Activated T-cell treated with anti-CD3 and anti-CD28 coated beads for 4 hours (primary cell): ENCODE measurements at places on chromosomes 7 and 10.
A peak's percentile ranks its signal among the peaks of the same experiment; 100 is the strongest.

- DNase-seq: no peak
Observed at GRCh38 chr10:90447831-90448230, 410.0 kb downstream of the HTR7 start.

- no peak for DNase-seq
Observed at GRCh38 chr10:77605466-77605865, 32.1 kb downstream of the KCNMA1 start.

- no peak for DNase-seq
Observed at GRCh38 chr7:41573862-41574261, 129.0 kb downstream of the INHBA start.

- no peak for DNase-seq
Observed at GRCh38 chr7:84624927-84625326, 430.3 kb upstream of the SEMA3A start.

- no peak for DNase-seq
Observed at GRCh38 chr7:106418526-106418925, 133.7 kb upstream of the NAMPT start.

DNA sequence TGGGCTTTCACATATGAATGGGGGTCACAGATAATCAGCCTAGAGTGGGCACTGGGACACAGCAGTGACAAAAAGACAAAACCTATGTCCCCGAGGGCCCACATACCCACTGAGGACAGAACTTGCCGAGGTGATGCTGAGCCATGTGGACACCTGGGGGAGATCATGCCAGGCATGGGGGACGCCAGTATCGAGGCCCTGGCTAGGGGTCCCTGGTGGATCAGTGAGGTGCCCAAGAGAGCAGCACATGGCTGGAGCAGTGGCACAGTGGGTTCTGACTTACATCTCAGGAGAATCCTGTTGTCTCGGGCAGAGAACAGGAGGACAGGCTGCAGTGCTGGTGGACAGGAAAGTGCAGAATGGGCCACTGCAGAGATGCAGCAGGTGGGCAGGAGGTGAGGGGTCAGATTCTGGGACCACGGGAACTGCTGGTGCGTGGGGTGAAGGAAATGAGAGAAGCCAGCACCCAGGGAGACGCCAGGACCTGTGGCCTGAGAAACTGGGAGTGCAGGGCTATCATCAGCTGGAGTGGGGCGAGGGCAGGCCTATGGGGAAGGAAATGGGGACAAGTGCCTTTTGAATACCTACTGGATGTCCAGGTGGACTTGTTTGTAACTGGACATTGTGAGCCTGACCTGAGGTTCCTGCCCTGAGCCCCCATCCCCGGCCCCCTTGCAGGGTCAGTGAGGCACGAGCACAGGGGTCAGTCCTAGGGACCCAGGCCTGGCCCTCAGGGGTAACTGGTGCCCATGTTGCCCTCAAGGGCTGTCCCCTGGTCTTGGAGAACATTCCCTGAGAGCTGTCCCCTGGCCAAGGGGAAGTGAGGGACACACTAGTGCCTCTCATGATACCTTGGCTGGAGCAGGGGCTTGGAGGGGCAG is 91.2 kb upstream of the RET start:
- DNase-seq: no peak

DNA sequence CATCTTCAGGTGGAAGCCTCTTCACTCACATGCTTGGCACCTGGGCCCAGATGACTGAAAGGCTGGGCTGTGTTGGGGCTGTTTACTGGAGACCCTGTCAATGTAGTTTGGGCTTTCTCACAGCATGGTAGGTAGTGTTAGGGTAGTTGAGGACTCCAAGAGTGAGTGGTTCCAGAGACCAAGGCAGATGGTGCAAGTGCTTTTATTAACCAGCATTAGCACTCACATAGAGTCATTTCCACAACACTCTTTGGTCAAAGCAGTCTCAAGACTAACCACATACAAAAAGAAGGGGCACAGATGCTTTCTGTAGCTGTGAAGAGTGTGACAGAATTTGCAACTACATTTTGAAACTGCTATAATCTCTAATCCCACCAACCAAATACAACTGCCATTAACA is 135.0 kb downstream of the RTKN2 start:
- DNase-seq: no peak

- no peak for DNase-seq
Observed at GRCh38 chr10:84204610-84205009, 10.3 kb downstream of the CDHR1 start.

DNA sequence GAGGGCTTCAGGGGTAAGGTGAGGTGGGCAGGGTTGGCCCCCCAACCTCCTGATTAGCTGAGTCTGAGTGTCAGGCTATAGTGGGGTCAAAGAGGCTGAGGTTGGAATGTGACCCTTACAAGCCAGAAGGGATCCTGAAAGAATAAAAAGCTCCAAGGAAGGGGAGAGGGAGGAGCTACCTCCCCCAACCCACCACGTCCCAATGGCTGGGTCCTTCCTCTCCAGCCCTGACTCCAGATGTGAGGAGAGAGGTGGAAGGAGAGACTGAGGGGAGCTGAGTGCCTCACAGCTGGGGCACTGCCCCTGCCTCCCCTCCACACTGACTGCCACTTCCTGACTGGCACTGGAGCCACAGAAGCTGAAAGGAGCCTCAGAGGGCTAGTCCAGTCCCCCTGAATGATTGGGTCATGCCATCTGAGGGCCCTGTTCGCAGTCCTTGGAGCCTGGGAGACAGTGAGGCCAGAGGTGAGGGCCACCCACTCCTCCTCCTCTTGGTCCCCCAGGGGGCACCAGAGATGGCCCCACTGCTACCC is 20.6 kb downstream of the IMPDH1 start:
- no peak for DNase-seq

GRCh38 chr10:30505543-30506298 is 71.7 kb downstream of the MAP3K8 start:
- DNase-seq: no peak

DNA sequence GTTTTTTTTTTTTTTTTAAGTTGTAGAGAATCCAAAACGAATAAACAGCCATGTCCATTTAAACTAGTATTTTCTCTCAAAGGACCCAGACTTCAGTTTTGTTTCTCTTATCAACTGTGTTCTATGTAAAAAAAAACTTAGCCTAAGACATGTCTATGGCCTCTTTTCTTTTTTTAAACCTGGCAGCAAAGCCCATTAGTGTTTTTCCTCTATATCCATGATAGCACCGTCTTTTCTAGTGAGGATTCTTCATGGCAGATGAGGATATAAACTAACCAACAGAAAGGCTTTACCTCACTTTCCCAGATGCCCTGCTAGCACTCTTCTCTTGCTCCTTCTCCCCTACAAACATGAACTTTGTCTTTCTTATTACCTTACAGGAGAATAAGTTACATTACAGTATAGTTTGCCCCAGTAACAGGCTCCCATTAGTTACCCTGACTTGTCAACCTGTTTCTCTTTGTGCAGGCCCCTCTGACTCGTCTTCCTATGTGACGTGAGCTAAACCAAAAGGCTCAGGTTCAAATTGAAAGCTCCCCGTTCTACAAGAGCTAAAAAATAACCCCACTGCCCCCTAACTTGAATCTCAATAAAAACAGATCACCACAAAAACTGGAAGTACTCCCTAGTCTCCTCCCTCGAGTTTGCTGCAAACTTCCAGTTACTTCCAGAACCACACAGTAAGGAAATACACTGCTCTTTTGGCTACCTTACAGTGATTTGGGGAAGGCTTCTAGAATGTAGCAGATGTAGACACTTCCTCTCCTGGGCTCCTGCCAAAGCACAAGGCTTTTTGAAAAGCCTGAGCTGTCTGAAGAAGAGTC is 20.1 kb downstream of the P4HA1 start:
- no peak for DNase-seq

DNA sequence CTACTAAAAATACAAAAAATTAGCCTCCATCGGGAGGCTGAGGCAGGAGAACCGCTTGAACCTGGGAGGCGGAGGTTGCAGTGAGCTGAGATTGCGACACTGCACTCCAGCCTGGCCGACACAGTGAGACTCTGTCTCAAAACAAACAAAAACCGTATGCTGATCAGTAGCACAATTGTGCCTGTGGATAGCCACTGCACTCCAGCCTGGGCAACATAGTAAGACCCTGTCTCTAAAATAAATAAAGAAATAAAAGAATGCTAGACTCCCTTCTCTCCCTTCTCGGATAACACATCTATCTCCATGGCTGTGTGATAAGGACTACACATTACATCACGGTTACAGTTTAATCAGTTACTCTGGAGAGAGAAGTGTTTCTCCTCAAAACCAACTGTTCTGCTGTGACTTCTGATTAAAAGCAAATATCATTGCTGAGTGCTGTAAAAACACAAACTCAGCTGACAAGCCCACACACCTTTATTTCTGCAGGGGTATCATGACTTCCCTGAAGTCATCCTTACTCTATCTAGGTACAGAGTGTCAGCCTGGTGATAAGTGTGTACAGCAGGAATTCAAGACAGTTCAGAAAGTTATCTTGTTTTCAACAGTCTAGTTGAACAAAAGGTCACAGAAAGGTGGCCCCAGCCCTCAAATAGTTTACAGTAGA is 5.3 kb upstream of the ARHGAP19 start:
- no peak for DNase-seq

GRCh38 chr7:108093851-108094331 is 36.3 kb downstream of the LAMB4 start:
- no peak for DNase-seq

- no peak for DNase-seq
Observed at GRCh38 chr10:23512355-23513058, 73.6 kb downstream of the OTUD1 start.

GRCh38 chr7:128352153-128352537 is 8.4 kb upstream of the RBM28 start:
- DNase-seq: no peak

DNA sequence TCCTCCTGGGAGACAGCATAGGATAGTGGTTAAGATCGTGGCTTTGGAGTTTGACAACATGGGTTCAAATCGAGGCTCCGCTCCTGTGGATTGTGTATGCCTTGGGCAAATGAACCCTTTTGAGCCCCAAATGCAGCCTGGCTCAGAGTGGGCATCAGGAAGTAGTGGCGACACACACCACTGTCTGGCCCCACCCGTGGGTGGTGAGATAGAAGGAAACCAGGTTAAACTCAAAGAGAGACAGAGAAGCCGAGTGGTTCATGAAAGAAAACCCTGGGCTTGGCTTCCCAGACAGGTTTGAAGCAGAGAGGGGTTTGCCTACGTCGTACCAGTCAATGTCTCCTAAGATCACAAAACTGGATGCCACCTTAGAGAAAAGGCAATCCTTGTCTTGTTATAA is 57.7 kb downstream of the PRTFDC1 start:
- DNase-seq: peak; percentile 14

DNA sequence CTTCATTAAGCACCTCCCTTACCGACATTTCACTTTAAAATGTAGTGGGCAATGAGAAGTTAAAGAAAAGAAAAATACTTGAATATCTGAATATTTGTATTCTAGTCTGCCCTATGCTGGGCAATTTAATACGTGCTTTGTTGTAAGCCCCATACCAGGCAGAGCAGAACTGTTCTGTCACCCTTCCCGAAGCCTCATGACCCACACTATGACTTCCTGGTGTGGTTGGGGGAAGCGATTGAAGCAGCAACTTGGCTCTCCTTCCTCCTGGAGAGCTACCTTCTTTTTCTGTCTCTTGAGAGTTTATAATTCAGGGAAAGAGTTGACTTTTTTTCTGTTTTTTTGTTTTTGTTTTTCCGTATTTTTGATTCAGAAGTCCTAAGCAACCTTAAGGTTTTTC is 243.7 kb downstream of the INHBA start:
- no peak for DNase-seq

DNA sequence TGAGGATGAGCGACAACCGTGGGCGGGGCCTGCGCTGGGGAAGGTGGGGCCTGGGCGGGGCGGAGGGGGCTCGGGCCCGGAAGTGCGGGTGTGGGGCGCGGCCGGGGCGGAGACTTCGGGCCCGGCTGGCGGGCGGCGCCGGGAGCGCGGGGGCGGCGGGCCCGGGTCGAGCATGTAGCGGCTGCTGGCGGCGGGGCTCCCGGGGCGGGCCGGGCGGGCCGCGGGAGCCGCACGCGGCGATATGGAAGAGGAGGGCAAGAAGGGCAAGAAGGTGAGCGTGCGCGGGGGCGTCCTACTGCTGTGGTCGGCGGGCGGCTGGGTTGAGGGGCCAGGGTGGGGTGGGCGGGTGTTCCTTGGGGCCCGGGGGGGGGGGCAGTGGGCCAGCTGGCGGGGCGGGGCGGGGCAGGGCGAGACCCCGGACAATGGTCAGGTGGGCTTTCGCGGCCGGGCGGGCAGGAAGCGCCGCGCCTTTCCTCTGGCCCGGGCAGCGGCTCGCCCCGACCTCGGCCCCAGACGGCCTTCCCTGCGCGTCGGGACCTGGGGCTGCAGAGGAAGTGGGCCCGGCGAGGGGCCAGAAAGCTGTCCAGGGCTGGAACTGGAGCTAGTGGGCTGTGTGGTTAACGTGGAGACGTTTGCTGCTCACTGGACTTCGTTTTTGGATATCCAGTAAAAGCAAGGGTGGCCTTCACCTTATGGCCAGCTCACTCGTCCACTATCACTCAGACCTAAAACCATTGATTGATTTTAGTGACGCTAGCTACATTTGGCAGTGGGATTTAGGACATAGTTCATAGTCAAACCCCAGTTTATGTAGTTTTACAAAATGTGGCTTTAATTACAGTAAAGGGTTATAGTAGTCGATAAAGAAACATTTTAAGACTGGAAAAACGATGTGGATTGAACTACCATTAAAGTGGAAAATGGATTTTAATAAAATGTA is at the start of gene CCM2:
Gene CCM2 (plus strand): TSS at position 109 of the 940 bp plus-strand sequence. CDS start 133 bp downstream, at position 242.
- no peak for DNase-seq

- no peak for DNase-seq
Observed at GRCh38 chr7:159040146-159040545, 104.5 kb downstream of the VIPR2 start.

DNA sequence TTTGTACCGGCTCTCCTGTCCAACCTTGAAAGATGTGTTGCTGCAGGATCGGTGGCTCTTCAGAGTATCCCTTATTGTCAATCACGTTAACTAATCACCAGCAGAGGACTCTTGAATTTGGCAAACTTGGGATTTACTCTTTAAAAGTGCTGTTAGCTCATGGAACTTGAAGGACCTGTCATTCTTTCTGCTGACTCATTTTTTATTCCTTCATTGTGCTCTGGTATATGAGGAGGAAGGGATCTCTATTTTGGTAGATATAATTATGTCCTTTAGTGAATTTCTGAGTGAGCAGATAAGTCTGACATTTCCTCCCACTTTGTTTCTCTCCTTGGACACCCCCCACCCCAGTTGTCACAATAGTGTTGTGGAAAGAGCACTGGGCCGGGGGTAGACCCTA is 175.1 kb upstream of the HDAC9 start:
- no peak for DNase-seq

DNA sequence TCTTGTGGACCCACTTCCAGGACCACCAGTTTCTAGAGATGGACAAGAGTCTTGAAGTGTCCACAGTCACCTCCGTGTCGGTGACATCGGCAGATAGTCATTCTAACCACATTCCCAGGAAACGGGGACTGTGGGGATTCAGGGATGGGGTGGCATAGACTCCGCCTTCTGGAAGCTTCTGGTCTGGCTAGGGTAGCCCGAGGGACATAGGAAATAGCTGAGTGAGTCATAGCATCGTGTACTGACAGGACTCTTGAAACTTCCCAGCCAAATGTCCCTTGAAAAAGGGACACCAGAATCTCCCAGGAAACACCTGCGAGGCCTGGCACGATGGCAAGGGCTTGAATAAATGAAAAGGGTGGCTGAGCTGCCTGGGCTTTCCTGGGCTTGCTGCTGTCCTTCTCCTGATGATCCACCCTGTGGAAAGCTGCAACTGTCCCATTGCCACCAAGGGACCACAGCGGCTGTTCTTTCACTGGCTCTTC is 84.1 kb upstream of the LRRC4 start:
- no peak for DNase-seq

GRCh38 chr10:14822879-14823755 is 14.7 kb downstream of the CDNF start:
- DNase-seq: peak; percentile 23
